ENCODE measurements at places on chromosomes 12 and 14.

DNA sequence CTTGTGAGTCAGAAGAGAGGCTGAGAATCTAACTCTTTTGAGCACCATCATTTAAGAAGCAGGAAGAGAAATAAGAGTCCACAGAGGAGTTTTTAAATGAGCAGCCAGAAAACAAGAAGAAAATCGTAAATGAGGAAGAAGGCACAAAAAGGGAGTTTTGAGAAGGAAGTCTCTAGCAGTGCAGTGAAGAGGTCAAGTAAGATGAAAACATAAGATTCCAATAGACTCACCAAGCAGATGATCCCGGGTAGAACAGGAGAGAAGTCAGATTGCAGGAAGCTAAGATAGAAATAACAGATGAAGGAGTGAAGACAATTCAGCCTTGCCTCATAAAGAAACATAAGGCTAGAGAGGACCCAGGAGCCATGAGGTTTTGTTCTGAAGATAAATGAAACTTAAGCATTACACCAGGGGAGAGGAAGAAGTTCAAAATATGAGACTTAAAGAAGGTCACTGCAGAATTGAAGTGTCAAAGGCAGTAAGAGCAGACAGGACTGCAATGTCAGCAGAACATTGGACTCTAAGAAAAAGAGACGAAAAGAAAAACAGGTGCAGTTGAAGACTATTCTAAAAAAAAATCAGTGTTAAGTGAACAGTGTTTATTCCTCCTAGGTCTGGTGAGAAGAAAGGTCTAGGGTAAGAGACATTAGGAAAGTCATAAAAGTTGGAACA lies 229.0 kb downstream of the SEC23A start:
- no peak for DNase-seq

DNA sequence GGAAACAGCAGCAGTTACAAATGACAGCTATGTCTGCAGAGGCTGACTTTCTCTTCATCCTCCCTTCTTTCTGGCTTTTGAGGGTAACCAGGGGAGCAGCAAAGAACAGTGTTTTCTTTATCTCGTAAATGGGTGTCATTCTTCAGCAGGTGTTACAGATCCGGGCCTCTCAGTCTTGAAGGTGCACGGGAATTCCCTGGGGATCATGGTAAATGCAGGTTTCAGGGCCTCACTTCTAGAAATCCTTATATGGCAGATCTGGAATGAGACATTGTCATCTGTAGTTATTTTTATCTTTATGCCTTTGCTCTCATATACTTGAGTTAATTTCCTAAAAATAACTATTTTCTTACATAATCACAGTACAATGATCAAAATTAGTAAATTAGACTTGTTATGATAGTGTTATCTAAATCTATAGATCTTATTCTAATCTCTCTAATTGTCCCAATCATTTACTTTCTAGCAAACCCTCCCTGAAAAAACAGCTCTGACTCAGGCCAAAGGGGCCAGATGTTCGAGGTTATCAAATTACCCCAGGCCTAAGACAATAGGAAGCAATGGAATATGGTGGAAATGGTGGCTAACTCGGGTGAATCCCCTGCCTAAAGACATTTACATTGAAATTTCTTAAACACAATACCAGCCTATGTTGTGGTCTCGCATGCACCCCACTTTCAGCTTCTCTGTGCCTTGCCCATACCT lies 145.0 kb downstream of the CAND1 start:
- DNase-seq: no peak

DNA sequence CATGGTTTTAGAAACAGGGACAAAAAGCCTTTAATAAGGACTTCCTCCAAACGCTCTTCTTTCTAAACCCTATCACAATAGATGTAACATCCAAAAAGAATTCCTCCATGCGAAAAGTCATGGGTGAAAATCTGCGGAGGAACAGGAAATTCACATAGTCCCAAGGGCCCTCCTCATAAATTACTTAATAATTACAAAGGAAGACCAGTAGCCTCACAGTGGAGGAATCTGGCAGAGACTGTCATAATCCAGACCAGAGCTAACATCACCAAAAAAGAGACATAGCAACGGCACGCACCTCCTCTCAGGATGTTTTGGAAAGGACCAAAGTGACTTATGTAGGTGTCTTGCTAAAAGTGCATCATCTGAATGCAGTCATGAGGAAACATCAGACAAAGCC lies 165.7 kb downstream of the ANO2 start:
- DNase-seq: no peak

DNA sequence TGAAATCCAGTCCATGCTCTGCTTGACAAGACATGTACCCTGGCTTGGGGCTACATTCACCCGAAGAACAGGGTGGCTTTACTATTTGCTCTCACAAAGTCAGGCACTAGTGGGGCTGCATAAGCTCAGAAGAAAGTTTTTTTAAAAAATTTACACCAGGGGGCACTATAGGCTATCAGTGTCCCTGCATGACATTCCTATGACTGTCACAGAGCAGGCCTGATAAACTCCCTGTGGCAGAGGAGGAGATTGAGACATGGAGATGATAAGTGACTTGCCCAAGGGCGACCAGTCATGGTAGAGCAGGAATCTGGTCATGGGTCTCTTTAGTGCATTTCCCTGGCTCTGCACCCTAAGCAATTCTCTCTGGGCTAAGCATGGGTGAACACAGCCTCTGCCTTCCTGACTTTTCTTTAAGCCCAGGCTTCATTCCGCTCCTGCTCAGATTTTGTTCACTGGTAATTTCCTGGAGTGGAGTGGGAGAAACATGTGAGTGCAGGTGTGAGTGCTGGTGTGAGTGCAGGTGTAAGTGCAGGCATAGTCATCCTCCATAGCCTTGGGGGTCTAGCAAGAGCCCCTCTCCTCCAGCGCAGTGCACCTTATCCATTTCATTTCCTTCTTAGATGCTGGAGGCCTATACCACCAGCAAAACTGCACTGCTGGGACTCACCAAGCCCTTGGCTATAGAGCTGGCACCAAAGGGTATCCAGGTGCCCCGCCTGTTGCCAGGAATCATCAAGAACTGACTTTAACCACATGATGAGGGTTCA lies 91.6 kb downstream of the DHRS2 start:
- peak; percentile 43 for DNase-seq

DNA sequence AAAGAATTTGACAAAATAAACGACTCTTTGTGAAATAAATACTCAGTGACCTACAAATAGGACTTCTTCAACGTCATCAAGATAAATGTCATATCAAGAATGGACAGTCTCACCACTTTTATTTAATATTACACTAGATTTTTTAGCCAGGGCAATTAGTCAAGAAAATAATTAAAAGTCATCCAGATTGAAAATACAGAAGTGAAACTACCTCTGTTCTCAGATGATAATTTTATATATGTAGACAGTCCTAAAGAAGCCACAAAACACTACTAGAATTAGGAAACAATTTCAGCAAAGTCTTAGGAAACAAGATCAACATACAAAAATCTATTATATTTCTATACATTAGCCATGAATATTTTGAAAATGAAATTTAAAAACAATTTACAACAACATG lies 689.6 kb upstream of the SEL1L start:
- DNase-seq: no peak

GRCh38 chr14:69713209-69713781 lies 53.6 kb upstream of the SRSF5 start:
- no peak for DNase-seq

- DNase-seq: no peak
These were observed 33.7 kb upstream of the DLK1 start for GRCh38 chr14:100692859-100693558.

DNA sequence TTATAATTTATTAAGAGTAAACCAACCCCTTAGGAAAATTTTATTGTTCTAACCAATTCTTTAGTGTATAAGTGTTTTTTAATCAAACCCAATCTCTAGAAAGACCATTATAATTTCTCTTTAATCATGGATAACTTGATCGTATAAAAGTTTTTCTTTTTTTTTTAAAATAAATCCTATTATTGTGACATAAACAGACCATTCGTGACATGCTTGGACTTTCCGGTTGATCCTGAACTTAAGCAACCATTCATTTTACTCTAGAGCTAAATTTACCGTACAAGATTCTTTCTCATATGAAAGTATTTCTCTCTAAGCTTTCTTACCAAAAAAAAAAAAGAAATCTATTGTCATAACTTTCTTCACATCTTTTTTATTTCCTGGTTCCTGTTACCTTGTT lies 32.6 kb upstream of the SLC38A4 start:
- no peak for DNase-seq

- DNase-seq: no peak
These were observed 16.8 kb upstream of the DYNC1H1 start for GRCh38 chr14:101947577-101947903.

Measured in GM10248 (cell line).